Sigmoid colon (tissue), 7 donors: ENCODE measurements at places on chromosomes 3 and 15. TPM values are rescaled to one million over a fixed set of nuclear protein-coding genes. Genes with fewer than 3 reads are reported as not detected.

DNA sequence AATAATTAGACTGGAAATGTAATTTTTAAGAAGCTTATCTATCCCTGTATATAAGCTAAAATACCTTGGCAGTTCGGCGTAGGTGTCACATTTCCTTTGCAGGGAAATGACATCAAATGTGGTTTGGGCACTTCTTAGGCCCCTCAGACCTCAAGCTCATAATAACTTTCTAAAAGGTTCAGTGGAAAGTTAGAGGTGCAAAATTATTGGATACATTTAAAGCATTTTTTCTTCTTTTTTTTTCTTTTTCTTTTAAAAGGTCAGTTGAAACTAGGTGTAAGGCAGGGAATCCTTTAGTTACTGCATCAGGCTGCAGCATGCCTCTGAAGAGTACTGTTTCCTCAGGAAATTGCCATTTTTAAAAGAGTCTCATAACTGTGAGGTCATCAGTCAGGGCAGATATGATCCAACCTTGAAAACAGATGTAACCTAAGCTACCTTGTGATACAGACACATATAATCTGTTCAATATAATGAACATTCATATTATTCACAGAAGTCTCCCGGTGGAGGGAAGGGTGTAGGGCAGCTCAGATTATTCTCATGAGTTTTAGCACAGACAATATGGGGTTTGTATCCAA is 4.8 kb downstream of the SACM1L start:
- H3K27me3 ChIP-seq: no peaks in the 10 kb centered on the region
- H3K4me1 ChIP-seq: no peaks in the 10 kb centered on the region

GRCh38 chr3:123244128-123244527 is 42.4 kb downstream of the SEC22A start:
- H3K27ac ChIP-seq: no peak overlapping the region
- peaks cover 30% of the 10 kb centered on the region for H3K36me3 ChIP-seq
- no peaks in the 10 kb centered on the region for H3K27me3 ChIP-seq
- DNase-seq: no peak

DNA sequence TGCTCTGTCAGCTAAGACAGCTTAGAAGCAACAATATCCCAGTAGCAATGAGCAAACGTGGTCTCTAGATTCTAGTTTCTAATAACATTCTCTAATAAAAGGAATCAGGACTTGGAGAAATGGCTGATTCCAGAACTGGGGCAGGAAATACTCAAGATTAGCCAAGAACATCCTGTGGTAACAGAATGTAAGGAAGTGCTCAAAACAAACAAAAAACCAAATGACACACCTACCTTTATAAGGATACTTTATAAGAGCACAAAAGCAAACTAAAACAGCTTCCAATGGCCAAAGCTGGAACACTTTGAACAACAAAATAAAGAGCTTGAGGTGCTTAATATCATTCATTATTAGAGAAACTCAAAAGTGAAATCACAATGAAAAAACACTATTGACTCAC is 33.1 kb upstream of the EIF5A2 start:
- H3K4me3 ChIP-seq: no peak overlapping the region
- DNase-seq: no peak
- no peak overlapping the region for H3K27ac ChIP-seq

DNA sequence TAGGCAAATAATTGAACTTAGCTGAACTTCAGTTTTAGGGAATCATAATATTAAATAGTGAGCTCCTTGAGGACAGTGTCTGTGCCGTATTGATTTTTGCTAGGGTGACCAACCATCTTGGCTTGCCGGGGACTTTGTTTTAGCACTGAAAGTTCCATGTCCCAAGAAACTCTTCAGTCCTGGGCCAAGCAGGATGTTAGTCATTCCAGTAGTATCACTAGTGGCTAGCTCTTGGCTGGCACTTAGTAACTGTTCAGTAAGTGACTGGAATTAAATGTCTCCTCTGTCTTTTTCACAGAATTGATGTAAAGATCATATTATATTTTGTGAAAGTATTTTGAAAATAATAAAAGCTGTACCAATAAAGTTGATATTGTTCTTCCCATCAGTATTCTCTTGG is 42.3 kb downstream of the RSRC1 start:
- no peak overlapping the region for H3K4me3 ChIP-seq
- H3K4me1 ChIP-seq: no peaks in the 10 kb centered on the region
- no peak for DNase-seq
- no peaks in the 10 kb centered on the region for H3K27me3 ChIP-seq
- no peaks in the 10 kb centered on the region for H3K36me3 ChIP-seq

GRCh38 chr3:148214705-148215104 is 483.0 kb upstream of the AGTR1 start:
- no peaks in the 10 kb centered on the region for H3K27me3 ChIP-seq
- DNase-seq: no peak
- no peaks in the 10 kb centered on the region for H3K4me1 ChIP-seq
- no peak overlapping the region for H3K4me3 ChIP-seq

- no peaks in the 10 kb centered on the region for H3K36me3 ChIP-seq
- no peaks in the 10 kb centered on the region for H3K27me3 ChIP-seq
- DNase-seq: no peak
- no peaks in the 10 kb centered on the region for H3K4me1 ChIP-seq
- no peak overlapping the region for H3K27ac ChIP-seq
These were observed 37.7 kb upstream of the NAALADL2 start for GRCh38 chr3:174821477-174821876.

DNA sequence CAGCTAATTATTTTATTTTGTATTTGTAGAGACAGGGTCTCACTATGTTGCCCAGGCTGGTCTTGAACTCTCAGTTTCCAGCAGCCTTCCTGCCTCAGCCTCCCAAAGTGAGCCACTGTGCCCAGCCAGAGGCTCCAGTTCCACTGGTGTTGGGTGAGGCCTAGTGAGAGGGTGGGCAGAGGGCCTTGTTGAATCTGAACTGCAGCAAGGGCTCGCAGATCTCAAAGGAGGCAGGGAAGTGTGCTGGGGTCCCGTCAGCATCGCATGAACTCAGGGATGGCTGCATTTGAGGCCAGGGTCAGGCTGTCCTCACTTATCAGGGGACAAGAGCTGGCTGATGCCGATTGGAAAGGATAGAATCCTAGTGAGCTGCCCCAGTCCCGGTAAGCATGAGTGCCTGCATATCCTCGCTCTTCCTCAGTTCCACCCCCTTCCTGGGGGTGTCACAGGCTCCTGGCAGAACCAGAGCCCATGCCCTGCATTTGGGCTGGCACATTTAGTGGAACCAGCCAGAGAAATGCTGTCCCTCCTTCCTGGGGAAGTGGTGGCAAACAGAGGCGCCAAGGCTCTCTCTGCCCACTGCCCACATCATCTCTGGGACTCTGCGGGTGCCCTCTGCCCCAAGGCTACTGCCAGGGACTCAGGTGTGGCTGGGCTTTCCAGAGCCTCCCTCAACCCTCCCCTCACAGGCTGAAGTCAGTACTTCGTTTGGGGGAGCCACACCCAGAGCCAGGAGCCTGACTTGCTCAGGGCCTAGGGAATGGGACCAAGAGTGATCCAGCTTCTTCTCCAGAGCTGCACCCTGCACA is 24.1 kb downstream of the ALS2CL start:
- H3K27ac ChIP-seq: no peak overlapping the region
- no peak overlapping the region for H3K4me3 ChIP-seq
- peak; percentile 47 for DNase-seq
- no peaks in the 10 kb centered on the region for H3K27me3 ChIP-seq
- peaks cover 11% of the 10 kb centered on the region for H3K4me1 ChIP-seq

DNA sequence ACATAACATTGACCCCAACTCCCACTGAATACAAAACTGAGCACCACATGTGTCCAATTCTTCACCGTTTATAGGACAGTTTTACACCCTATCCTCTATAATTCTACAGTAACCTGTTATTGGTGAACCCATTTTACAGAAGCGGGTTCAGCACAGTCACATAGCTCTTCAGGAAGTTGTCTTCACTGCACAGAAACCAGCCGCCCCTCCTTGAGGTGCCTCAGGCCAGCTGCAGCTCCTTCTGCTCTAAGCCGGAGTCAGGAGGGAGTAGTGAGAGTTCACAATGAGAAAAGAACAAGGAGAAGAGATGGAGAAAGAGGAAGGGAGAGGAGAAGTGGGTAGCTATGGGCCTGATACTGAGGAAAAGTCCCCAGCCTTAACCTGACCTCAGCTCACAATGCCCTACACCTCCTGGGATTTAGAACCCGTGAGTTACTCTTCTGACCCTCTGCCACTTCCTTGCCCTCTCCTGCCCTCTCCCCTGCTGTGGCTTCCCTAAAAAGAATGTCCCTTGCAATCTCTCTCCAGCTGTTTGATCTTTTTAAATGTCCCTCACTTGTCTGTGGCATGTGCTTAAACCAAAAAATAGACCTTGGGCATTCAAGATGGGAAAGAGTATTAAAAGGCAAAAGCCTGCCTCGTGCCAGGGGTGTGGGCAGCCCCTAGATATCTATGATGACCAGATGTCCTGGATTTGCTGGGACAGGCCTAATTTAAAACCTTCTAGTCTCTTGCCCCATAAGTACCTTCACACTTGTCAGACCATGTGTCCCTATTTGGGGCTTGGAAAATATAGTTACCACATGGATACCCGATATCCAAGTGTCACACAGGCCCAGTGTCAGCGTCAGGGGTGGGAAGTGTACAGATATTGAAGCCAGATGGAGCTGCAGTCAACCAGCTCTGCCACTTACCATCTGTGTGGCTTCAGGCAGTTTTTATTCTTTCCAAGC is 71.3 kb upstream of the HES1 start:
- H3K4me3 ChIP-seq: no peak overlapping the region
- H3K36me3 ChIP-seq: no peaks in the 10 kb centered on the region
- H3K27me3 ChIP-seq: no peaks in the 10 kb centered on the region
- H3K4me1 ChIP-seq: no peaks in the 10 kb centered on the region

KCNH8 gene
- 1.1 TPM for total RNA-seq

PLA1A gene
- total RNA-seq: 4.6 TPM

SPINK8 gene
- total RNA-seq: not detected

KCNMB2 gene
- 1.3 TPM for total RNA-seq

SLC27A2 gene
- total RNA-seq: not detected

ARHGEF26 gene
- total RNA-seq: 125 TPM
